ENCODE measurements at places on chromosomes 6 and 20. TPM values are rescaled to one million over a fixed set of nuclear protein-coding genes. Genes with fewer than 3 reads are reported as not detected.

The BPIFB4 gene
- total RNA-seq = not detected

The CDH26 gene
- 0.49 TPM for total RNA-seq

The CGA gene
- total RNA-seq = not detected

The PNPLA1 gene
- total RNA-seq = not detected

The ATP6V1G2 gene
- total RNA-seq = 3.4 TPM

The BCAS4 gene
- 10.2 TPM for total RNA-seq

The PRDM13 gene
- not detected for total RNA-seq

The SLC12A5 gene
- not detected for total RNA-seq

The VGLL2 gene
- total RNA-seq = not detected

The DTNBP1 gene
- 4.5 TPM for total RNA-seq

Data from hair follicle dermal papilla cell (primary cell).